ENCODE measurements at places on chromosomes 16 and 17.

DNA sequence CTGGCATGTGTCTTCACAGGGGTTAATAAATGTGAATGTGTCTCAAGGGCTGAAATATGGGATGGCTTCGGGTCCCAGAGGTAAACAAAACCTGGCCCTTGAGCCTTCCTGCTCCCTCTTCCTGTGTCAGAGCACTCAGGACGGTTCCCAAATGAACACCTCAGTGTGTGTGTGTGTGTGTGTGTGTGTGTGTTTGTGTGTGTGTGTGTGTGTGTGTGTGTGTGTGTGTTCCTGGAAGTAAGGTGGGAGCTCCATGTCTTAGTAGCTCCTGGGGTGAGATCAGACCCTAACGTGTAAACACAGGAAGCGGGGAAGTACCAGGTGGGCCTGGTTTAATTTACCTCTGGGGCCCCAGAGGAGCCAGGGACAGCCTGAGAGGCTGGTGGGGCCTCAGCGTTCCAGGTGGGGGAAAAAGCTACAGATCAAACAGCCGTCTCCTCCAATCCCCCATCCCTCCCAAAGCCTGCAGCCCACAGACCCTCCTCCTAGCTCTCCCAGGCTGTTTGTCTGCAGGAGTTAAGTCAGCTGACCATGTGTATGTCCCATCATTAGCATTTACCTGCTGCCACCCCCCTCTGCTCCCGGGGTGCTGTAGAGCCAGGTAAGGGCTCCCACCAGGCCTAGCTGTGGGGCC is 6.1 kb downstream of the KIF19 start:
- H3K27ac ChIP-seq = no peak overlapping the region
- no peak overlapping the region for H3K4me3 ChIP-seq
- H3K4me1 ChIP-seq = peaks cover 3% of the 10 kb centered on the region
- H3K36me3 ChIP-seq = no peaks in the 10 kb centered on the region
- H3K27me3 ChIP-seq = peaks cover 9% of the 10 kb centered on the region

- no peak overlapping the region for H3K27ac ChIP-seq
- H3K27me3 ChIP-seq = no peaks in the 10 kb centered on the region
Measured at GRCh38 chr16:55302635-55303034, 21.4 kb upstream of the IRX6 start.

GRCh38 chr16:66948134-66948836 is 12.8 kb upstream of the CES3 start:
- H3K36me3 ChIP-seq = peaks cover 5% of the 10 kb centered on the region
- H3K4me3 ChIP-seq = peak overlapping the region; percentile 23
- H3K27me3 ChIP-seq = peaks cover 31% of the 10 kb centered on the region
- DNase-seq = no peak
- H3K4me1 ChIP-seq = no peaks in the 10 kb centered on the region

GRCh38 chr17:81552244-81553017 is at the start of gene FAAP100:
Gene FAAP100, minus strand, starts transcription at chr17:81552353. Its CDS starts 23 bp downstream, at chr17:81552330.
- peaks cover 10% of the 10 kb centered on the region for H3K4me1 ChIP-seq
- H3K36me3 ChIP-seq = peaks cover 6% of the 10 kb centered on the region
- peak within 1 kb of the TSS; percentile 85 for H3K4me3 ChIP-seq
- peak within 1 kb of the TSS; percentile 13 for H3K27ac ChIP-seq
- H3K27me3 ChIP-seq = no peaks in the 10 kb centered on the region
- no peak for DNase-seq

GRCh38 chr16:3254309-3254708 is 2.1 kb downstream of the MEFV start:
- H3K4me1 ChIP-seq = no peaks in the 10 kb centered on the region
- H3K27ac ChIP-seq = no peak overlapping the region
- no peak overlapping the region for H3K4me3 ChIP-seq
- H3K27me3 ChIP-seq = no peaks in the 10 kb centered on the region
- H3K36me3 ChIP-seq = no peaks in the 10 kb centered on the region

DNA sequence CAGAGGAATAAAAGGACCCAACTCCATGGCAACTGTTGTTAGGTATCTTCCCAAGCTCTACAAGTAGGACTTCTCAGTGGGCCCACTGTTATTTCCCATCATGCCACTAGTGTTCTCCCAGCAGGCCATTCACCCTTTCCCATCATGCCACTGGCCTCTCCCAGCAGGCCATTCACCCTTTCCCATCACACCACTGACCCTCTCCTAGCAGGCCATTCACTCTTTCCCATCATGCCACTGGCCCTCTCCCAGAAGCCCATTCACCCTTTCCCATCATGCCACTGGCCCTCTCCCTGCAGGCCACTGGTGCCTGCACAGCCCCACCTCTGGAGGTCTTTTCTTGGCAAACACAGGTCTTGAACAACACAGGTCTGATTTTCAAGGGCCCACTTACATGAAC is 36.3 kb downstream of the IFT140 start:
- no peak overlapping the region for H3K27ac ChIP-seq
- H3K4me1 ChIP-seq = no peaks in the 10 kb centered on the region
- no peak overlapping the region for H3K4me3 ChIP-seq
- H3K27me3 ChIP-seq = no peaks in the 10 kb centered on the region
- no peak for DNase-seq
- H3K36me3 ChIP-seq = peaks cover 4% of the 10 kb centered on the region

GRCh38 chr16:67431775-67432505 is 1.0 kb downstream of the HSD11B2 start:
- H3K27ac ChIP-seq = peak overlapping the region; percentile 60
- peaks cover 17% of the 10 kb centered on the region for H3K27me3 ChIP-seq
- H3K4me3 ChIP-seq = peak overlapping the region; percentile 71
- peaks cover 37% of the 10 kb centered on the region for H3K4me1 ChIP-seq
- no peaks in the 10 kb centered on the region for H3K36me3 ChIP-seq

DNA sequence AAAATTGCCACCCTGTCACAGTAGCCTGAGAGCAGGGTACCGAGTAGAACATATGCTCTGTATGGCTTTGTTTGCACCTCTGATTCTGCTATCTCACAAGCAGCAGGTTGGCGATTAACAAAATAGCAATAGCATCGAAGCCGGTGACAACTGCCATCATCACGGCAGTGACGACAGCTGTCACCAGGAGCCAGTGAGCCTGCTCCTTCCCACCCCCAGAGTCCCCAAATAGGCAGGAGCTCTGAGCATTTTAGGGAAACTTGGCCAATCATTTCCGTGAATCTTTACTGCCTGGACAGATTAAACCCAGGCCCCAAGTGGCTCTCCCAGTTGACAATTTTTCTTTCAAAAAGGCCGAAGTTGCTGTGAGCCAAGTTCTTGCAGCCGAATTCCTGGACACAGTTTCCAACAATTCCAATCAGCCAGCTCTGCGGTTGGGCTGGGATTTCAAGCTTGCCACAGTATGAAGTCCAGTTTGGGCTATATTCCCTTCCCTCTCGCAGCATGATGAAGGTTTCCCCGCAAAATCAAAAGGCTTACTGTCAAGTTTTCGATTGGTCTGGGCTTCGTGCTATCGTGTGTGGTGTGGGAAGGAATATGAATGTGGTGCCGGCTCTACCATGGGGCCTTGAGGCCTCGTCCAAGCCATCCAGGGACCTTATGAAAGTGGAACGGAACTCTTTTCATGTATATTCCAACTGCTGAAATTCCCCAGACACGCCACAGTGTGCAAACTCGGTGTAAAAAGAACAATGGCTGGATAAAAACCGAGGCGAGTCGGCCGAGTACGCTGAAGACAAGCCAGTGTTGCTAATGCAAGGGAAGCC is 186.6 kb downstream of the C16orf78 start:
- no peak overlapping the region for H3K4me3 ChIP-seq
- H3K27ac ChIP-seq = no peak overlapping the region
- peaks cover 31% of the 10 kb centered on the region for H3K4me1 ChIP-seq
- no peaks in the 10 kb centered on the region for H3K36me3 ChIP-seq

DNA sequence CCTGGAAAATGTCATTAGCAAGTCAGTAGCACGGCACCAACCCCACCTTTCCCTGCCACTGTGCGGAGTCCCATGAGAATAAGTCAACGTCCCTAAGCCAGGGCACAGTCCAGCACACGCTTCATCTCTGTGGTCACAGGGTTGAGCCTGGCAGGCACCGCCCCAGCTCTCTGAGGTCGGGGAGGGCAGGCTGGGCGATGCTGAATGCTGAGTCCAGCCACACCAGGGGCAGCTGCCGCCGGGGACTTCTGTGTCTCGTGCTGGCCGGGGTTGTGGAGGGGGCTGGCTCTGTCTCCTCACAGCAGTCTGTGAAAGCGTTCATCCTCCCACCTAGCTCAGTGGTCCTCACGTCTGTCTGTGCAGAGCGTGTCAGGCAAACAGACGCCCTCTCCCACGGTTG is 53.2 kb downstream of the BANP start:
- no peak overlapping the region for H3K27ac ChIP-seq
- no peak for DNase-seq
- no peaks in the 10 kb centered on the region for H3K27me3 ChIP-seq
- H3K4me1 ChIP-seq = no peaks in the 10 kb centered on the region
- H3K36me3 ChIP-seq = peaks cover 12% of the 10 kb centered on the region
- no peak overlapping the region for H3K4me3 ChIP-seq

DNA sequence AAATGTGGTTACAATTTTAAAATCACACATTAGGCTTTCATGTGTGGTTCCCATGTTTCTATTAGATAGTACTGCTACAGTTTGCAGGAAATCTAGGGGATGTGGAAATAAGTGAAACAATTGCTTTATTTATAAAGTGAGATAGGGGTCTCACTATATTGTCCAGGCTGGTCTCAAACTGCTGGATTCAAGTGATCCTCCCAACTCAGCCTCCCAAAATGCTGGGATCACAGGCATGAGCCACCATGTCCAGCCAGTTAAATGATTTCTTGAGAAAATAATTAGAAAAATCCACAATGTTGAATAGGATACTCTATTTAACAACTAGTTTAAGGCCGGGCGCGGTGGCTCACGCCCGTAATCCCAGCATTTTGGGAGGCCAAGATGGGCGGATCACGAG is 42.0 kb downstream of the UBE2G1 start:
- peaks cover 4% of the 10 kb centered on the region for H3K4me1 ChIP-seq
- no peaks in the 10 kb centered on the region for H3K36me3 ChIP-seq
- no peak overlapping the region for H3K4me3 ChIP-seq
- DNase-seq = no peak
- H3K27me3 ChIP-seq = no peaks in the 10 kb centered on the region

DNA sequence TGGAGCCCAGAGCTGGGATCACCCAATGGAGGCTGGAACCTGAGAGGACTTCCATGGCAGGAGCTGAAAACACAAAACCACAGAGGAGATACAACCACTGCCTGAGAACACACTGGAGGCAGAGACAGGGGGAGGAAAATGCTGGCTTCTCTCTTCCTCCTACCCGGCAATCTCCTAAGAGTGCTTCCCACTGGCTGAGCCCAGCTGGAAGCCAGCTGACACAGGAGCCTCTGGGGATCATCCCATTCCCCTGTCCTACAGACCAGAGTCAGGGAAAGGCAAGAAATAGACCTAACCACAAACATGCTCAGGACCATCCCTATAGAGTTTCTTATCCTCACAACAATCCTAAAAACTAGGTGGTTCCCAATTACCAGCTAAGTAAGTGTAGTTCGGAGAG is 112.4 kb upstream of the CDH5 start:
- no peak overlapping the region for H3K27ac ChIP-seq
- no peaks in the 10 kb centered on the region for H3K4me1 ChIP-seq
- no peak overlapping the region for H3K4me3 ChIP-seq
- H3K36me3 ChIP-seq = no peaks in the 10 kb centered on the region
- H3K27me3 ChIP-seq = no peaks in the 10 kb centered on the region
- DNase-seq = no peak

DNA sequence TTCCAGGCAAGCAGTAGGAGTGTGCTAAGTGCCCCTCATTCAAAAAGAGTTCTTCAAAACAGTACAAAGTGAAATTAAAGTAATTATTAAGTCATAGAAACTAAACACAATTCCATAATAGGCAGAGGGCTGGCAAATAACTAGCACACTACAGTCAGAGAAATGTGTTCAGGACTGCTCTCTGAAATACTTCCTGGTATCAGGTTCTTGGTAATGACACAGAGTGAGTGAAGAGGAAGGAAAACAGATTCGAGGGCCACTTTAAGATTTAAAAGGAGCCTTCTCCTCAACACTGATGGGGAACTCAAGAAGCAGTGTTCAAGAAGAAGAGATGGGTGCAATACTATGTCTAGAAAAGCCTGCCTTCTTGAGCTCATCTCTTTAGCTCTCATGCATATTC is 139.2 kb downstream of the TOX3 start:
- no peak for DNase-seq
- no peaks in the 10 kb centered on the region for H3K36me3 ChIP-seq
- H3K4me1 ChIP-seq = no peaks in the 10 kb centered on the region
- no peaks in the 10 kb centered on the region for H3K27me3 ChIP-seq
